ENCODE measurements at places on chromosomes 1 and 21.

GRCh38 chr21:29155118-29155932 is 24.9 kb downstream of the MAP3K7CL start:
- DNase-seq = no peak

DNA sequence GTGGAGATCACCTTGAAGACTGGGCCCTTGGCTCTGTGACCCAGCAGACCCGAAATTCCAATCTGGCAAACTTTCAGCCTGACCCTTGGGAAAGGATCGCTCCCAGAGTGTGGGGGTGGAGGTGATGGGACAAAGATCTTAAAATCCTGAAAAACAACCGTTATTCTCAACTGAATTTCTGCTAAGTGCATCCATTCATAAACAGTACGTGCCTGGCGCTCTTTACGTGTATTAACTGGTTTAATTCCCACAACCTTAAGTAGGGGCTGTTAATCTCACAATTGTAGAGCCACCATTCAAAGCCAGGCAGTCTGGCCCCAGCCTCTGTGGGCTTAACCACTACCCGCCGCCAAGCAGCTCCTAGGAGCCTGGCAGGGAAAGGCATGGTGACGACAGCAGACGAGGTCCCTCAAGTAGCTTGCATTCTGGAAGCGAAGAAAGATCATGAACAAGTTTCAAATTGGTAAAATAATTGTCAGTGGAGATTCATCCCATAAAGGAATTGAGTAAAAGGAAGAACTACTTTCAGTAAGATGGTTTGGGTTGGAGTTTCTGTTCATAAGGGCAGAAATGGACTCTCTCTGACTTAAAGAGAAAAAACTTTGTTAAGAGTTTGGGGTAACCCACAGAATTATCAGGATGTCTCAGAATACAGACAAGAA is 11.4 kb upstream of the RGS16 start:
- DNase-seq = no peak

- DNase-seq = peak; percentile 14
These were observed 141.5 kb upstream of the VAMP3 start for GRCh38 chr1:7629465-7630195.

- no peak for DNase-seq
These were observed 6.8 kb downstream of the MX1 start for GRCh38 chr21:41432562-41433460.

Data from CMK (cell line).